ENCODE measurements at places on chromosomes 16 and 17.

- no peak for DNase-seq
Measured at GRCh38 chr17:57984261-57984890, 3.7 kb downstream of the VEZF1 start.

GRCh38 chr16:75452464-75453190, 11.9 kb downstream of the TMEM170A start:
- DNase-seq = no peak

DNA sequence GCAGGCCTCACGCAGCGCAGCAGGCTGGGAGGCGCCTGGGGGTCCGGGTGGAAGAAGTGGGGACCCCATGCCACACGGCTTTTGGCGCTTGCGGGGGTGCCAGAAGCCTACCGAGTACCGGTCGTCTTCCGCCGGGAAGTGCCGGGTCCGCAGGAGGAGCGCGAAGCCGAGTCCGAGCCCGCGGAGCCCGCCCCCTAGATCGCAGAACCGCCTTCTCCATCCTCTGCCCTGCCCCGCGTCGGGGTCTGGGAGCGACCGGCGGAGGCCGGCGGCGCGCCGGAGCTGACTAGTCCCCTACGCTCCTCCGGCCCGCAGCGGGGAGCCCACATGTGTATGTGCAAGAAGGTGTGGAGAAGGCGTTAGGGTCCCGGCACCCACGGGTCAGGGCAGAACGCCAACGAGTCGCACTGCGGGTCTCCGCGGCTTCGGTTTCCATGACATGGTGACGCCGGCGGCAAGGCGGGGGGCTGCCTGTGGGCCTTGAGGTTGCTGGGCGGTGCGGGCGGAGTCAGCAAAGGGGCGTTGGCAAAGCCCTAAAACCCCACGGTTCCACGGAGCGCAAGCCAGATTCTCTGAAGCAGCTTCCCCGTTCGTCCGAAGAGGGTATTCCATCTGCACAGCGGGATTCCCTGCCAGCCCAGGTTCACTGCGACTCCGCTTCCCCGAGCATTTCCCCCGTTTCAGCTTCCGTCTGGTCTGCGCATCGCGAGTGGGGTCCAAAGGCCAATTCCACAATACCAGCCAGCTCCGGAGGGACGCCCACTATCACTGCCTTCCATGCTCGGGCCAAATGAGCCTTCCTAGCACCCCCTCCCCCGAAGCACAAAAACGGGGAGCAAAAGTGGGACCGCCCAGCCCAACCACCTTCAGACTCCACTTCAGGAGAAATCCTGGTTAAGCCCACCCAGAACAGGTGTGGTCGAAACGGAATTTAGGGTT, 2.3 kb upstream of the LHX1 start:
- DNase-seq = no peak

GRCh38 chr17:31745964-31746600, 113.0 kb downstream of the COPRS start:
- no peak for DNase-seq

- no peak for DNase-seq
Measured at GRCh38 chr17:41505007-41505808, at the start of gene KRT13. KRT13 (minus strand) TSS chr17:41505612; CDS start chr17:41505550, 62 bp downstream.

DNA sequence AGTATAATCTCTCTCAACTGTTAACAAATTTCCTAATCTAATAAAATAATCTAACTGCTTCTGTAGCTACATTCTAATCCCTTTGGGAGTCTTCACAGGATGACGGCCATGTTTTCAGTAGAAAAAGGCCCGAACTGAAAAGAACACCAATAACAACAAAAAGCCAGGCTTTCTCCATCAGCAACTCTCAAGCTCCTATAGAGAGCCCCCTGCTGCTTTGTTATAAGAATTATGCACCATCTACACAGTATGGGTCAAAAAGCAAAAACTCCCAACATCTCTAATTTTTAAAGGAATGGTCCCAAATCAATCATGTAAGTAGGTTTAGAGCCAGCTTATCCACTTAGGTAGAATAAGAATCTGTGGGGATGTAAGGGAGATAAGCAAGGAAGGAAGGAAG, 163.6 kb upstream of the C17orf78 start:
- DNase-seq = no peak

DNA sequence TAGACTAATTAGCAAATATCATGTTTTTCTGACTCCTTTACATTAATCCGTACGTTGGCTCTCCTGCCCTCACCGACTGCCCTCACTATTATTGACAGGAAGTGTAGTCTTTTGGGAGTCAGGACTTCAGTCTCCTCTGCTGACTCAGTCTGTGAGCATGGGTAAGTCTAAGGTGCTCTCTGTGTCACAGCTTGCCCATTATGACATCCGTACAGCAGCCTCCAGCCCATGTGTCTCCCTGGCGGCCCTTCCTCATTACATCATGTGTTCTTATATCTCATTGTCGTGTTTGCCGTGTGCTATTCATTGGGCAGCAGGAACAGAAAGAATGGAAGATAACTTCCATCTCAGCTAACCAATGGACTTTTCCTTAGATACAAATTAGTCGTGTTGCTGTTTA, 77.5 kb downstream of the MRTFB start:
- no peak for DNase-seq

- no peak for DNase-seq
Measured at GRCh38 chr17:17125136-17126084, 80.7 kb downstream of the PLD6 start.

GRCh38 chr16:71852561-71852960, 6.8 kb downstream of the ATXN1L start:
- no peak for DNase-seq

DNA sequence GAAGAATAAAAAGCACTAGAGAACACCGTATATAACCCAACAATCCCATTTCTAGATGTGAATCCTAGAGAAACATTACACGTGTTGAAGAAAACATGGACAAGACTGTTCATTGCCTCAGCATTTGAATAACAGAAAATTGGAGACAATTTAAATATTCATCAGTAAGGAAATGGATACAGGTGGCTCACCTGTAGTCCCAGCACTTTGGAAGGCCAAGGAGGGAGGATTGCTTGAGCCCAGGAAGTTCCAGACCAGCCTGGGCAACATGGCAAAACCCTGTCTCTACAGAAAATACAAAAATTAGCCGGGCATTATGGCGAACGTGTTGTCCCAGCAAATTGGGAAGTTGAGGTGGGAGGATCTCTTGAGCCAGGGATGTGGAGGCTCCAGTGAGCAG, 2.7 kb upstream of the ATAD5 start:
- no peak for DNase-seq

- no peak for DNase-seq
Measured at GRCh38 chr17:50954641-50955121, 88.5 kb upstream of the TOB1 start.

DNA sequence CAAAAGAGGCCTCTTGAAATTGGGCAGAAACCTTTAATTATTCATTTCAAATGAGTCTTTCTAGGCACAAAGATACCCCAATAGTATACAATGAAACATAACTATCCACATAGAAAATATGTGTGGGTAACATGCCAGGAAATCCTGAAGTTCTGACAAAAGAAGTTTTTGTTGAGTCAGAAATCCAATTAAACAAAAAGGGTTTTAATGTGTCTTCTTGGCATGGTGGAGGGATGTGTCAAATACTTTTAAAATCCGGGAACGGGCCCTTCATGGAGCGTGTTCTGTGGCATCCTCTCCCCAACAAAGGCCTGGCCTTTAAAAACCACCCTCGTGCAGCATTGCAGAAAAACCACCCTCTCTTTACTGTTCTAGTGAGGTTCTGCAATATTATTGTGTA, 14.2 kb downstream of the CDRT4 start:
- no peak for DNase-seq

DNA sequence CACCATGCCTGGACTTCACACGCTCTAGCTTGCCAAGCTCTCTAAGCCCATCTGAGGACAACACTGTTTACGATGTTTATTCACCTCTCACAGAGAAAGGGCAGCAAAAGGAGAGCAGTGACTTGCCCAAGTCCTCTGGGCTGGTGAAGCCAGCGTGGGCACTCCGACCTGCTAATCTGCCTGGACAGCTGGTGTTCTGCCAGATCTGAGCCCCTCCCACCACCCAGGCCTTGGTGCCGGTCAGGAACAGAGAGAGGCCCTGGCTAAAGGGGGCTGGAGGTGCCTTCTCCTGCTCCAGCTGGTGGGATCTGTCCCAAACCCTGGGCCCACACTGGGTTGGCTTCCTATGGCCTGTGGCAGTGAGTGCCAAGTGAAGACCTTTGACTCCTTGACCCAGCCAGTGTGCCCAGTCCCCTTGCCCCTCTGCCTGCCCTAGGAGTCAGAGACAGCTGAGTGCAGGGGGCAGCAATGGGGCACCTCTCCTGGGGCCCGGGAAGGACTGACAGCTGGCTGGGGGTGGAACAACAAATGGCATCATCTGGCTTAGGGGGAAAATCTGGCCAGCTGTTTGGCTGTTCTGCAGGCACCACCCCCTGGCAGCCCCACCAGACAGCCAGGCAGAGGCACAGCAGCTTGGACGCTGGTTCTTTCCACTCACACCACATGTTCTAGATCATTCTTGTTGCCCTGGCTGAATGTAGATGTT, 1.8 kb upstream of the SLC4A1 start:
- no peak for DNase-seq

- no peak for DNase-seq
Measured at GRCh38 chr16:72609933-72610332, 438.0 kb upstream of the PMFBP1 start.

DNA sequence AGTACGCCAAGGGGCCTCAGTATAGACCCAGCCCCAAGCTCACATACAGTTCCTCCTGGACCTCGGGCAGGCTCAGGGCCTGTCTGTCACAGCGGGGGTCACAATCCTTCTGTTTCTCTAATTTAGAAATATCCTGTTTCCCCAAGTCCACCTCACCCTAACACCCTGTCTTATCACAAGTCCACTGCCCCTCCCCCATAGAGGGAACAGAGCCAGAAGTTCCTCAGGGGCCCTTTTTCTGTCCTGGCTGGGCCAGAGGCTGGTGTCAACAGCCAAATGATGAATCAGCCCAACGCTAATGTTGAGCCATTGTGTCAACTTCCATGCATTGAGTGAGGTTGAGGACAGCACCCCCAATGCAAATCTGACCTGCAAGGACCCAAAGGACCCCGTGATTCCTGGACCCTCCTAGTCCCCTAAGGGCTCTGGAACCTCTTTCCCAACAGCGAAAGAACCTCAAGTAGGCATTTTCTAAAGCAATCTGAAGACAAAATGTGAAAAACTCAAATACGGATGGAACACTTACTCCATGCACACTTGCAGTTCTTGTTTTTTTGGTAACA, 58.6 kb downstream of the PECAM1 start:
- no peak for DNase-seq

DNA sequence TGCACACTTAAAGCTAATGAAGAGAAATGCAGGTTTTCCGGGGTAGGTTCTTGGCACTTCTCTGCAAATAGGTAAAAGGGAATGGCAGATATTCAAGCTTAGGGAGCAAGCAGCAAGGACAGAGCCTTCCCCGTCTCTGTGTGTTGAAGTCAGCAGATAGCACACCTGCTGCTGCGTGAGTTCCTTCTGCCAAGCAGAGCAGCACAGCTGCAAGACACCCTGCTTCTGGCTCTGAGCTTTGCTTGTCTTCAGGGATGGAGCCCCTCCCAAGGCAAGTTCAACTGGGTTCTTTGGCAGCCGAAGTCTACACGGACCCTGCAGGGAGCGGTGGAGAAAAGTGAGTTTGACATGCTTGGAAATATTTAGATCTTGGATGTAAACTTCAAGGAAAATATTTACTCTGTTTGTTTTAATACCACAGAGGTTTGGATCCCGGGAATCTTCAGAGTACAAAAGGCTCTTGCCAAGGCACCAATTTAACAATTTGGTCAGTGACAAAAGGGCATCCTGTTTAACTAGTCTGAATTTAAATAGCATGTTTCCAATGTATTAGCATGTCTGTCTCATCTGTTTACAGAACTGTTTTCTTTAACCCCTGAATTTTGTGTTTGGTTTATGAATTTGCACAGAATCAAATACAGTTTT, 113.4 kb upstream of the KCNJ16 start:
- no peak for DNase-seq

GRCh38 chr17:17612085-17613022, 20.8 kb upstream of the PEMT start:
- DNase-seq = no peak
